ENCODE measurements at places on chromosomes 5 and 9.

DNA sequence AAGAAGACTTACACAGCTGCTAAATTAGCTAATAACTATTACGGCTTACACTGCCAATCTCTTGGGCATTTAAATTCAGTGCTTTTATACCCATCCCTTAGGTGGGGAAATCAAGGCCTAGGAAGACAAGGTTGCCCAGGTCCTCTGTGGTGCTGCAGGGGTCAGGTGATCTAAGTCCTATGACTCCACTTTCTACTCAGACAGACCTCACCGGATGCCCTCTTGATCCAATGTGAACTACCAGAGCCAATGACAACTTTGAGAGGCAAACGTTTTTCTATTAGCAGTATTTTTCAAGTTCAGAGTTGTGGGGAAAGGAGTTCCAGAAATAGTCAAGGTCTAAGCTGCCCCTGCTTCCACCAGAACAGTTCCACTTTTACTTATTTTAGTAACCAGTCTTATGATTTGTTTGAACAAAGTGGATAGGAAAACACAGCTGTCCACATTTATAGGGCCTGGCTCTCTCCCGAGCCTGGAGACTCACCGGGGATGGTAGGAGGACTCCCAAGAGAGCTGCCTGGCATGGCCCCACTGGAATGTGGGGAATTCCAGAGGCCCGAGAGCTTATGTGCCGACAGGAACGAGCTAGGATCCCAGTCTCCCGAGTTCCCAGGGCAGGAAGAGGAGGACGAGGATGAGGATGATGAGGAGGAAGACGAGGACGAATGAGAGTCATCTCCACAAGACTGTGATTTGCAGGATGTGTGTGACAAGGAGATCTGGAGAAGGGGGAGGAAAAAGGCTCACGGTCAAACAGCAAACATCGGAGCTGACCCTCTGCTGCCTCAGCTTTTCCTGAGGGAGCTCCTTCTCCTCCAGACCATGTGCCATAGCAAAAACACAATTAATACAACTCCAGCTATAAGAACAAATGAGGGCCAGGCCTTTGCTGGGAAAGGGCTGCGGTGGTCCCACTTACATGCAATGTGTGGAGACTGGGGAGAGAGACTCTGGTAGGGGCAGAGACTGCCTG is 16.7 kb downstream of the FAM193B start:
- DNase-seq = no peak

- no peak for DNase-seq
Observed at GRCh38 chr5:168553377-168554130, 24.4 kb downstream of the FBLL1 start.

DNA sequence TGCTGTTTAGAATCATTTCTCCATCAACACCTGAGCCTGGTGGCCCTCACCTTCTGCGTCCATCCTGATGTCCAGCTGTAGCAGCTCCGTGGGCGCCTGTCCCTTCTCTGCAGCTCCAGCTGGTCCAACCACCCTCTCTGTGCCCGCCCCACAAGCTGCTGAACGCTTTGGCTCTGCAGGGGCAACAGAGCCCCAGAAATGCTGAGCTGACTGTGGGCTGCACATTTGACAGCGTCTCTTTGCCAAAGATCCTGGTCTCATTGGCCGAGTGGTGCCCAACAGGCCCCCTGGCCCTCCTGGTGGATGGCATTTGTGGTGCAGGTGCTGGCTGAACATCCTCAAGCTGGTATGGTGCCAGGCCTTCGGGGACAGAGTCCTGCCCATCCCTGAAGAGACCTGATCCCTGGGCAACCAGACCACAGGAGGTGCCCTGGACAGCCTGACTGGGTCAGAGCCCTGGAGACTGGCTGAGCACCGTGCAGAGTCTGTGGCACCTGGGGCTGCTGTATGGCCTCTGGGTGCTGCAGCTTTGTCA is 25.3 kb upstream of the CEP72 start:
- DNase-seq = no peak

GRCh38 chr9:87276851-87277261 is 220.8 kb upstream of the DAPK1 start:
- DNase-seq = no peak

DNA sequence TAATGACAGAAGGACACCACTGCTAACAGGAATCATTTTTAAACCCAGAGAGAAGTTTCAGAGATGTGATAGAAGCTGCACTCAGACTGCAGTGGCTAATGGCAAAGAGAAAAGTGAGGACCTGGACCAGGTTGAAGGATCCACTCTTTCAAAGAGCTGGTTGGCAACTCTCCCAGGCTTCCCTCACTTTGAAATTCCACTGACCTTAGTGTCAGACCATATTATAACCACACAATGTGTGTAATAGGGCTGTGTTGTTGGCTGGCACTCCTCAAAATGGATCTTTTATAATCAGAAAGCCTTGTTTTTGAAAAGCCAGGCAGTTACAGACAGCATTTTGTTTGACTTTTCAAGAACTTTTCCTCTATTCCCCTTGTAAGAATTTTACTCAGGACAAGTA is 280.7 kb downstream of the PRELID2 start:
- DNase-seq = no peak

DNA sequence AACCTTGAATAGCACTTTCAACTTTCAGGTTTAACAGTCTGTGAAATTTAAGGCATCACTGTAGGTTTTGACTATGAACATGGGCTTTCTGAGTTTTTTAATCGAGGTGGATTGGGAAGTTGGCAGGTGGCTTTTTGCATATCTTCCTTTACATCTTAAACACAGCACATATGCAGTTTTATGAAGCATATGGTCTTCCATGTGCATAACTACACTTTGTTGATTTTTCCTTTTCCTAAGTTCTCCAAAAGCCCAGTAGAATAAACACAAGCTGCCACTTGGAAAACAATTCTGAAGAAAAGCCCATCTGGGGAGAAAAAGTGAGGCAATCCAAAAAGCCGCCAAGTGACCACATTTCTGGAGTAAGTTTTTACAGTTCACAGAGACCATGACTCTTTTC is 236.5 kb upstream of the IL12B start:
- DNase-seq = peak; percentile 70

DNA sequence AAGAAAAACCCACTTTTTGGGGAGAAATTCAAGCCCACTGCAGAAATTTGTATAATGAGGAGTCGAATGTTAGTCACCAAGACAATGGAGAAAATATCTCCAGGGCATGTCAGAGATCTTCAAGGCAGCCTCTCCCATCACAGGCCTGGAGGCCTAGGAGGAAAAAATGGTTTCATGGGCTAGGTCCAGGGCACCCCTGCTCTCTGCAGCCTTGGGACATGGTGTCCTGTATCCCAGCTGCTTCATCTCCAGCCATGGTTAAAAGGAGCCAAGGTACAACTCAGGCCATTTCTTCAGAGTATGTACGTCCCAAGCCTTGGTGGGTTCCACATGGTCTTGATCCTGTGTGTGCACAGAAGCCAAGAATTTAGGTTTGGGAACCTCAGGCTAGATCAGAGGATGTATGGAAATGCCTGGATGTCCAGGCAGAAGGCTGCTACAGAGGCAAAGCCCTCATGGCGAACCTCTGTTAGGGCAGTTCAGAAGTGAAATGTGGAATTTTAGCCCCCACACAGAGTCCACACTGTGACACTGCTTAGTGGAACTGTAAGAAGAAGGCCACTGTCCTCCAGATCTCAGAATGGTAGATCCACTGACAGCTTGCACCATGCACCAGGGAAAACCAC is 561.4 kb downstream of the ISL1 start:
- no peak for DNase-seq

- no peak for DNase-seq
Observed at GRCh38 chr9:137955224-137955570, 77.6 kb downstream of the CACNA1B start.

DNA sequence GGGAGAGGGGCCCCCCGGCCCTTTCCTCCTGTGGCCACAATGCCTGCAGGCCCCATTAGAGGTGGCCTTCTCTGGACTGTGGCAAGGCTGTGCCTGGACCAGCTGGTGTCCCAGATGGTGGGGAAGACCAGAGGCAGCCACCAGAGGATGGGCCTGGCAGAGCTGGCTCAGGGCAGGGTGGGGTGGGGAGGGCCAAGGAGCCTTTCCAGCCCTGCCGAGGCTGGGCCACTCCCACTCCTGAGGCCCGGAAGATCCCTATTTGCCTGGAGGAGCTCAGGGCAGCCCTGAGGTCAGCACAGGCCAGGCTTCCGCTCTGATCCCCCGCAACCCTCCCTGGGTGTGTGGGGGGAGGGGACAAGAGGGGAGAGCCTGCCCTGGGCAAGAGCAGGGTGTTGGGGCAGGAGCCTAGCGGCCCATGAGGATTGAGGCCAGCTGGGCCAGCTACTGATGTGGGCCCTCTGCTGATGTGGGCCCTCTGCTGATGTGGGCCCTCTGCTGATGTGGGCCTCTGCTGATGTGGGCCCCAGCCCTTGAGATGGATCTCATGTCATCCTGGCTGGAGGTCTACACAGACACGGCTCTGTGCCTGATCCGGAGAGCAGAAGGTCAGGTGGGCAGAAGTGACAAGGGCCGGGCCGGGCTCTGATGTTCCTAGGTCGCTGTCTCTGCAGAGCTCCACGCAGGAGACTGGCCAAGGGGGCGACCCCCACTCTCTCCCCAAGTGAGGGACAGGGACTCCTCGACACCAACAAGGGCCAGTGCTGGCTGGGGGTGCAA is 6.0 kb downstream of the MRPS2 start:
- DNase-seq = no peak

GRCh38 chr5:176536902-176537553 is at the start of gene RNF44:
TSS of gene RNF44 (minus strand) at chr5:176537402. CDS start at chr5:176532472, 4,930 bp downstream.
- peak; percentile 86 for DNase-seq

DNA sequence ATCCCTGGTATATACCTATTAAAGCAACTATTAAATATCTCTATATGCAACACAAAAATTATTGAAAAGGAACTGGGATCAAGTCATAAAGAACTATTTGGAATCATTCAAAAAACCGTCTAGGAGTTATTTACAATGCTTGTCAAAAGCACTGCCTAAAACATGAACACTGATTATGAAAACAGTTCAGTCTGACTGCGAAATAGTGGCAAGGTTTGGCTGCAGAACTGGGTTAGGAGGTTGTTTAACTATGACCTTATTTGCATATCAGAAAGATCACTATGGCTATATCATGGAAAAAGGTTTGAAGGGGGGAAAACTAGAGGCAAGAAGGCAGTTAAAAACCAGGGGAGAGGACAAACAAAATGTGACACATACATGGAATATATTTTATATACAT is 12.0 kb downstream of the FBXW2 start:
- DNase-seq = peak; percentile 5

DNA sequence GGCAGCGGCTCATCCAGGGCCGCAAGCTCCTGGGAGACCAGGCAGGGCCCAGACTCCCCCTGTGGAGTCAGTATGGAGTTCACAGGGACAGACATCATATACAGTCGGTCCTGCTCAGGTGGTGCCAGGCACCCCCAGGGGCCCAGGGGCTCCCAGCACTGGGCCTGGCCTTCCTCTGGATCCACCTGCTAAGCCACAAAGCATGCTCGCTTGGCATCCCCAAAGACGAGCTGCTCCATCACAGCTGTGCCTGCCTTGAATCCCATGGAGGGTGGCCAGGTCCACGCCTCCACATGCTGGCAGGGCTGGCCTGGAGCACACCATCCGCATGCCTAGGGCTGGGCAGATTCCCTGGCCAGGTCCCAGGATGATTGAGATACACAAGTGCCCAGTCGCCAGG is 4.6 kb downstream of the BICD2 start:
- no peak for DNase-seq

DNA sequence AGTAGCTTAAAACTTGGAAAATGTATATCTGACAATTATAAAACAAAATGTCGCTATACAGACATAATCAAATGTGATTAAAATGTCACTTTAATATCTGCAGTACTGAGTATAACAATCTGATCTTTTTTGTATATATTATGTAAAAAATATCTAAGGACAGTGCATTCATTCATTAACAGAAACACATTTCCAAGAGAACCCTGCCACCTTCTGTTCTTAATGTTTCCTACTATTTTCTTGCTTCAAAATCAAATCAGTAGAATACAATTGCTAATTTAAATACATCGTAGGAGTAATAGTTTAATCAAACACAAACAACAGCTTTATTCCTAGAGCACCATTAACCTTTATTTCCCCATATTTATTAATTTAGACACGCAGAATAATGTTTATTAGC is 142.6 kb upstream of the ST8SIA4 start:
- no peak for DNase-seq

- no peak for DNase-seq
Observed at GRCh38 chr5:96288845-96289185, 144.2 kb downstream of the PCSK1 start.

GRCh38 chr5:133658327-133658726 is 46.0 kb upstream of the FSTL4 start:
- DNase-seq = no peak

- DNase-seq = no peak
Observed at GRCh38 chr9:14466828-14467227, 152.9 kb upstream of the NFIB start.

- DNase-seq = no peak
Observed at GRCh38 chr5:139575751-139576150, 14.6 kb downstream of the UBE2D2 start.

DNA sequence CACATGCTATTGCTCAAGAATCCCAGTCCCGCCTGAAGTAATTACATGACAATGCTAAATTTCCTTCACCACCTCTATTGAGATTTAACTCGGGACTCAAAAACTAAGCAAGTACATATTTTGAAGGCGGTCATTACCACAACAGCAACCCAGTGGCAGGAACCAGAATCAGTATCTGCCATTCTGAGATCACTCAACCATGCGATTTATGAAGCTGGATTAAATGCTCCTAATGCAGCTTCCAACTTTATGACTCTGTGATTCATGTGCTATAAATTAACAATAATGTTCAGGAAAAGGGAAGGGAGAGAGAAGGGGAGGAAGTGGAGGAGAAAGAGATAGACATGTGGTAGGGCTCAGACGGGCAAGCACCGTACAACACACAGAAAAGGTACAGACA is 194.7 kb downstream of the DNAH5 start:
- DNase-seq = no peak

DNA sequence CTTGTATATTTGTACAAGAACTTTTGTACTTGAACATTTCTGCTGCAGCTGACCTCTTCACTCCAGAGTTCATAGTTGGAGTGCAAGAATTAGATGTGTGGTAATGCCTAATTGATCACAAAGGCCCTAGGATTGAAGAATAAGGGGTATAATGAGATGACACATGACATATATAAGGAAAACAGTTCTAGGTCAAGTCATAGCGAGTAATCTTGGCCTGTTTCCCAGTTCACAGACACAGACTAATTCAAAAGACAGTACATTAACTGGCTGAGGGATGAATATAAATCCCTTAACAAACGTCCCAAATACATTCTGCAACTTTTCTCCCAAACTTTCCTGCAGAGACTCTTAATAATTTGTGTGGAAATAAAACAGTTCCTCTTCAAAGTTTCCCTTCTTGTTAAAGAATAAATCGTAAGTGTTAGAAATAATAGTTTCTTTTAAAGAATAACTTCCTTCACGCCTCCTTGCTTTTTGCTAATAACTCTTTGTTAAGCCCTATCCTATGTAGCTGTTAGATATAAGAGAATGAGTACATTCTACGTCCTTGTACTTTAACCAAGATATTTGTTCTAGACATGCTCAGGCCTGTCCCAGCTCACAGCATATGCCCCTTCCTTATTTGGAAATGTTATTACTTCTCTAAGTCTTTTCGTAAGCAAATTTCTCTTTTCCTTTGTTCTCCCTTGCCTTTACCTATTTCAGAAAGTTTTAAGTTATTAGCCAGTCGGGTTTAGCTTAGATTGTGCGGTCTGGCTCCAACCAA is 556.4 kb upstream of the CTNND2 start:
- DNase-seq = no peak
